ENCODE measurements at places on chromosomes 5 and 9.

DNA sequence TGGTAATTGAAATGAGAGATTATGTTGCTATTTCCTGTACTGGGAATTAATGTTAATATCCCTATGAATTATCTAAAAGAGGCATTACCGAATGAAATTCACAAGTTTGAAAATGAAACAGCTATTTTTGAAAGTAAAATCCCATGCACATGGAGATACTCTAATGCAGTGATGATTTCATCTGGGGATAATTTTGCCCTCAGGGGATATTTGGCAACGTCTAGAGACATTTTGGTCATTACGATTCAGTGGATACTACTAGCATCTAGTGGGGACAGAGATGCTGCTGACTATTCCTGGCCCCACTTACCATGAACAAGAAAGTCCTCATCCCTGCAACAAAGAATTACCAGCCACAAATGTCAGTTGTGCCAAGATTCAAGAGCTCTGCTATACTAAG is 500.9 kb downstream of the EFNA5 start:
- DNase-seq, result no peak

DNA sequence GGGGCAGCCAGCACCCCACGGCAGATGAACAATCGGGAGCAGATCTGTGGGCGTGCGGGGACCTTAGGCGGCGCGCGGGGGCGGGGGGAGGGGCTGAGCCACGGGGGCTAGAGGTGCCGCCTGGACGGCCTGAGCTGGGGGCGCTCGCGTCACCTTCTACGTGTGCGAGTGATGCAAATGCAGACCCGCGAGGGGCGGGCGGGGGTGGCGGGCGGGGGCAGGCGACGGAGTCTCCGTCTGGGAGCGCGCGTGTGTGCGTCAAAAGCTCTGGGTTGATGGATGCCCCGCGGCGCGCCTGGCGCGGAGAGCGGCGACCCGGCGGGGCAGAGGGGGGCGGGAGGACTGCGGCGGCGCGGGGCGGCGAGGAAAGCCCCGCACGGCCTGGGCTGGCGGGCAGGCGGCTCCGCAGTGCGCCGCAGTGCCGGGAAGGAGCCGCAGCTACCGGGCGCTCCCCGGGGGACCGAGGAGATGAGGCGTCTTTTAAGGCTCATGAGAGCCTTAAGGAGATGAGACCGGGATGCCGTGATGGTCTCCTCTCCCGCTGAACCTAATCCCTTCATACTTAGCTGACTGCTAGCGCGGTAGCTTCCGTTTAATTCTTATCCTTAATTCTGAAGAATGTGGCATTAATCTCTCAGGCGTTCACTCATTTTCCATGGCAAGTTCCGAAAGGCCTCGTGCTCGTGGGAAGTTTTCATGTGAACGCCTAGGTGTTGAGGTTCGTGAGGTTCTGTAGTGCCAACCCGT is 1.5 kb downstream of the SV2C start:
- no peak for DNase-seq

- no peak for DNase-seq
Measured at GRCh38 chr5:167951116-167951515, 340.3 kb upstream of the WWC1 start.

DNA sequence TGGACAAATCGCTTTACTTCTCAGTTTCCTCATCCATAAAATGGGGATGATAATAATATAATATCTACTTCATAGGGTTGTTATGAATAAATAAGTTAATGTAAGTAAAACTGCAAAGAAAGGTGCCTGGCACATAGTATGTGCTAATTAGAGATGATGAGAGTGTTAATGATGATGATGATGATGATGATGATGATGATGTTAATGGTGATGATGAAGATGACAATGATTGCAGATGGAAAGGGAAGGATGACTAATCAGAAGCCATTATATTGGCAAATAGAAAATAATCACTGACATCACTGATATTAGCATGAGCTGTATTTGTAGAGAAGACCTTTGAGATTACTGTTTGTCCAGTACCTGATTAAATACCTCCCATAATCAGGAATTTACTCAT is 20.6 kb downstream of the RAD1 start:
- DNase-seq, result no peak

DNA sequence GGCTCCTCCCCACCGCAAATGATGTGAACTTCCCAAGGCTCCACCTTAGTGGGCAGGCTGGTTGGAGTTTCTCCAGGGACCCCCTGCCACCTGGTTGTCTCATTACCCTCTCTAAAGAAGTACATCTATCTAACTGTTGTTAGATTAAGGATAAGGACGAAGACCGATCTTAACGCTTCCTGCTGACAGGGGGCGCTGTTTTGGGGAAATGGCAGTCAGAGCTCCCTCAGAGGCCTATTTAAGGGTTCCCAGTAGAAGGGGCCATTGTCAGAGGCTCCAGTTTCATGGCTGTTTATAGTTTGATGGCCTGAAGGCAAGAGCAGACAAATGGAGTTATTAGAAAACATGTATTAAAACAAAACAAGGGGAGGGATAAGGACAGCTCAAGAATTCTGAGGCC is 100.1 kb downstream of the SPEF2 start:
- DNase-seq, result no peak

GRCh38 chr5:179668391-179668790 is 12.4 kb downstream of the CBY3 start:
- no peak for DNase-seq

DNA sequence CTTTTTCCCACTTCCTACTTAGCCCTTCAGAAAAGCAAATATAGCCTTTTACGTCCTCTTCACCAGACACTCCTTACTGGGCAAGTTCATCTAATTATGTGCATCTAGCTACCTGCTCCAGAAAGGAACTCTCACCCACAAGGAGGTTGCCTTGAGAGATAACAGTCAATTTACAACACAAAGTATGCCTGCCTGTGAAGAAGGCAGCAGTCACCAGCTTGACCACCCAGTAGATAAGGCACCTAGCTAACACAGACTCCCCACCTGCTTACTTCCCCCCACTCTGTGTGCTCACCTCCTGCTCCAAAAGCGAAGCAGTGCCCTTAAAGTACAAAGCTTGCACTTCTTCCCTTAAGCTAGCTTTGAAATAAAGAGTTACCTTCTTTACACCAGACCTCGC is 111.7 kb upstream of the MRPS30 start:
- DNase-seq, result no peak

GRCh38 chr5:39130716-39131115 is 56.5 kb upstream of the RICTOR start:
- no peak for DNase-seq

DNA sequence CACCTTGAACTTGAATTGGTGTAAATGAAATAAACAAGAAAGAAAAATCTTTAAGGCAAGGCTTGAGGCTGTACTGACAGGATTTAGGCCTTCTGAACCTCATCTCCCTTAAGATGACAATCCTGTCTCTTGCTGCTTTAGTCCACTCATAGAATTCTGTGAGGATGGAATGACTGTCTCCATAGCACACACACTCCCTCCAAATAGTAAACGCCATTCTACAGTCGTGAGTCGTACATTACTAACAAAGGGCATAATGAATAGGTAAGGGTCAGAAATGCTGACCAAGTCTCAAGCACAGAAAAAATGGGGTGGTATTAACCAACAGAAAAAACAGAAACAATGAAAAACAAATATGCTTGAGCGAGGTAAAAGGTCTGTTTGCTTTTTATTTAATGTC is 71.8 kb upstream of the SIMC1 start:
- no peak for DNase-seq

DNA sequence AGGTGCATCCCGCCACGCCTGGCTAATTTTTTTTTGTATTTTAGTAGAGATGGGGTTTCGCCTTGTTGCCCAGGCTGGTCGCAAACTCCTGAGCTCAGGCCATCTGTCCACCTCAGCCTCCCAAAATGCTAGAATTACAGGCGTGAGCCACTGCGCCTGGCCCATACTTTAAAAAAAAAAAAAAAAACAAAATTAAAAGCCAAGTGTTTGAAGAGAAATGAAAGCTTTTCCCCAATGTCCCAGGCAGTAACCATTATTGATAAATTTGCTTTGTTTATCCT is 9.5 kb downstream of the PRRC2B start:
- no peak for DNase-seq

Measured in thoracic aorta (tissue), 2 donors.